ENCODE measurements at places on chromosomes 16 and 17. TPM values are rescaled to one million over a fixed set of nuclear protein-coding genes. Genes with fewer than 3 reads are reported as not detected.

Gene GNGT2
- total RNA-seq, result 27.3 TPM

Gene NXN
- 1.4 TPM for total RNA-seq

Gene WFIKKN1
- 0.74 TPM for total RNA-seq

Gene SGCA
- total RNA-seq, result not detected

Gene NHLRC4
- 0.87 TPM for total RNA-seq
